ENCODE measurements at places on chromosomes 4 and X.
A peak's percentile ranks its signal among the peaks of the same experiment; 100 is the strongest.

- no peak for DNase-seq
These were observed 31.0 kb downstream of the UNC5C start for GRCh38 chr4:95517576-95518345.

DNA sequence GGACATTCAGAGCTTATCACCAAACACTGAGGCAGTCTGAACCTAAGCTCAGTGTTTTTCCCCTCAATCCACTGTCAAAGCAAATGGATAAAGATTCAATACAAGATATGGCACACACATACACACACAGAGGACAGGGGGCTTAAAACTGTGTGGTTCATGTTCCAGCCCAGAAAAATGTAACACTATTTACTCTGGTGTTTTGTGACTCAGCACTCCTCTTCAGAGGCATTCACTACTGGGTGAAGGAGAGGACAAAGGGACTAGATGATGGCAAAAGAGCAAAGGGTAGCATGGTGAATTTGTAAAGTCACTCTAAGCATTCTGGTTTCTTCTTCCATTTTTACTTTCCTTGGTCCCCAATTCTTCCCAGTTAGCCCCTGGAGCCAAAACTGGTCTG lies 120.3 kb downstream of the ARHGEF9 start:
- DNase-seq: no peak

GRCh38 chrX:130083107-130083490 lies 27.2 kb downstream of the ELF4 start:
- no peak for DNase-seq

GRCh38 chrX:122269243-122269781 lies 914.8 kb upstream of the GRIA3 start:
- DNase-seq: no peak

DNA sequence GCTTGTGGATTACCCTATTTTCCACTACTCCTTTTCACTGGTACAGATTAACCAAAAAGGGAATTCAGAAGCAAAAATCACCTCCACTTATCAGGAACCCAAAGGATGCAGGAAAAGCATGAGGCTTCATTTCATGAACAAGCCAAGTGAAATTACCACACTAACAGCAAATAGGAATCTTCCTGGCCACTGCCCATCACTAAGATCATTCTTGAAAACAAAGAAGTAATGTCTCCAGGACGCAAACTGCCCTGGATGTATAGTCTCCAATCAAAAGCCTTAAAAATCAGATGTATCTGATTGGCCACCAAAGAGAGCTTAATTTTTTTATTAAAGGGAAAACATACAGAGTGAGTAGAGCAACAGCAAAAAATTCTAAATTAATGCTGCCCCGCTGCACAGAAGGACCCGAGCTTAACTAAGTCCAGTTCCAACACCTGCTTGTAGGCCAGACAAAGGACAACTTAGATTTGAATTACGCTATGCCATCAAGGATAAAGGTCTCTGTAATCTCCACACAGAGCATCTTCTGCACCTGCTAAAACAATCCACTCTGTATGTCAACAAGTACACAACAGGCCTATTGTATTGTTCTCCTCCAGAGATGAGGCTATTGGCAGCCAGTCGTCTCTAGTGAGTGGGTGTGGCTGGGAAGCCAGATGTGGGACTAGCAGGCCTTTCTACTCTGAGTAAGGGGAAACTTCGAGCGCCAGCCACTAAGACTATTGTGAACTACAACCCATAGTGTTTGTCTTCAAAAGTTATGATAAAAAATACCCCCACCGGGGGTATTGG lies 12.4 kb downstream of the ZDHHC9 start:
- no peak for DNase-seq

DNA sequence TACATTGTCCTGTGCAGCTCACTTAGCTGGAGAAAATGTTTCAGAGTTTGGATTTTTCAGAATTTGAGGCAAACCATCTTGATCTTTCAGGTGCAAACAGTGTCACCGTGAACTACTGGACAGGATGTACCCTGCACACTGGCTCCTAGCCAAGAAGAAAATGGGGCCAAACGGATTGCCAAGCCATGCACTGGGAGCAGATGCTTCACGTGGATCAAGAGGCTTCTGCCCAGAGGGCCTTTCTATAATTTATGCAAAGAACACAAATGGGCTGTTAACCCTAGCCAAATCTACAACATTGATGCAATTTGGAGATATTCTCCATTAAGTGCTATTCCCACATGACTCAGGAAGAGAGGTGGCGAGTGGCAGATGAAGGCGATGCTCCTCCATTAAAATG lies 46.9 kb upstream of the ATP8A1 start:
- DNase-seq: no peak

DNA sequence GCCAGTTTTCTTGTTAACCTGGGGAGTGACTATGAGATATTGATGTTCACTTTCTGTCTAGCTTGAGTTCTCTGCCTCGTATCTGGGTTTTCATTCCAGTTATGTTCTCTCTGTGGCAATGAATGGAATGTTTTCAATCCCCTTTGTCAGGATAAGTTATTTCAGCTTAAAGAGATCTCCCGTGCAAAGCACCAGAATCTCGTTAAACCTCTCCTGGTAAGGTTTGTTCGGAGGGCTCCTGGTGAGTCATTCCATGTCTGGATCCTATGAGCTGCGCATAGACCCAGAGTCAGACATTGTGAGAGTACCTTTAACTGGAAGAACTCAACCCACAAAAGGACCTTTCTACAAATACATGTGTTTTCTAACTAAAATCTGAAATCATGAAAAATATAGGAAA lies 51.0 kb downstream of the KDR start:
- DNase-seq: no peak

DNA sequence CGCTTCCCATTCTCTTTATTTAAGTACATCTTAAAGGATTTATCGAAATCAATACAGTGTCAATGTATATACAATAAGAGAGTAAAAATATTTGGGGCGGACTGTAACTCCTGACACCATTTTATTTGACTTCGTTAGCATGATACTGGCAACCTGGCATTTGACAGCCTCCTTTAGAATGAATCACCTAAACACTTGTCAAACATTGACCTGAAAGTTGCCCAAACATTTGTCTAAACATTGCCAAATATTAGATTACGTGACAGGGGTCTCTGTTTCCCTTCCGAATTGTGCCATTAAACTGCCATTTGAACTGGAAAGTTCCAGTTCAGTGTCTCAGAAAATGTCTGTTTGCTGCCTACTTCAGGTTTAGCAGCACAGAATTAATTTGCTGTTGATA lies 20.8 kb upstream of the FAM9A start:
- DNase-seq: no peak

- no peak for DNase-seq
These were observed 1.6 kb upstream of the GSX2 start for GRCh38 chr4:54098375-54098774.

- DNase-seq: no peak
These were observed 171.9 kb downstream of the MAD2L1 start for GRCh38 chr4:119894650-119895208.

DNA sequence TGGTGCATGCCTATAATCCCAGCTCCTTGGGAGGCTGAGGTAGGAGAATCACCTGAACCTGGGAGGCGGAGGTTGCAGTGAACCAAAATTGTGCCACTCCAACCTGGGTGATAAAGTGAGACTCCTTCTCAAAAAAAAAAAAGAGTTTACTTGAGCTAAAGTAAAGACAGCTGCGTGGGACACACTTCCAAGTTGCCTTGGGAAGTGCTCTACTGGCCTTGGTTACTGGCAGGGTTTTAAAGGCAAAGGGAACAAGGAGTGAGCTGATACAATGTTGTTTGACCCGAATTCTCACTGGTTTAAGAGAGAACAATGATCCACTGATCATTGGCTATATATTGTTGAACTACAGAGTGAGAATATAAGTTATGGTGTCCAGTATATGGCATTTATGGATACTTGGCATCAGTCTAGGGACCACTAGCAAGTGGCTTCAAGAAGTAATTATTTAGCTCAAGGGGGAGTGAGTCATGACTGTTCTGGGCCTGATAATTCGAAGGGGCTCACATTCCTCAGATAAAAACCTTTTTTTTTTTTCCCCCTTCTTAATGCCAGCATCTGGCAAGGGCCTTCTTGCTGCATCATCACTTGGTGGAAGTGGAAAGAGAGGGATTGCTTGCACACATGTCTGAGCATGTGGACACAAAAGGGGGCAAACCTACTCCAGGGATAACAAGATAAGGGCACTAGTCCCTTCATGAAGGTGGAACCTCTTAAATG lies 32.3 kb downstream of the GRK4 start:
- DNase-seq: no peak

GRCh38 chr4:102500352-102500695 lies 835 bp upstream of the NFKB1 start:
- no peak for DNase-seq

GRCh38 chrX:107734646-107735045 lies 40.9 kb downstream of the TSC22D3 start:
- DNase-seq: no peak

GRCh38 chrX:131845201-131845600 lies 177.9 kb upstream of the STK26 start:
- DNase-seq: no peak

DNA sequence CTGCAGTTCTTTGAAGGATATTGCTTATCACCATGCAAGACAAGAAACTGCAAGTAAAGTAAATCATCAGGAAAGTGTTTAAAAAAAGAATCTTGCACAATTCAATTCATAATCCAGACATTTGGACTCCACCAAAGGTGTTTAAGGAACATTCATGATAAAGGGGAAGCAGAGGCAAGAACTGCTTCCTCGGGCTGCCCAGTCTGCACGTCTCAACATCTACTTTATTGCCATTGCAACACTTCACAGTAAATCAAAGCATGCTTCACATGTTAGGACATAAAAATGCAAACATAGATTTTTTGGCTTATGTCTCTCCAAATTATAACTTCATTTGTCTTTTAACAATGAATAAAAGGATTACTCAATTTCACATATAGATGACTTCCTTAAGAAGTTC lies 42.5 kb downstream of the MID1 start:
- DNase-seq: no peak

- DNase-seq: no peak
These were observed 20.0 kb downstream of the CEP44 start for GRCh38 chr4:174303687-174304086.

- no peak for DNase-seq
These were observed 701.2 kb upstream of the LCORL start for GRCh38 chr4:18722748-18723191.

- no peak for DNase-seq
These were observed 9.4 kb upstream of the RPGR start for GRCh38 chrX:38336538-38337240.

GRCh38 chrX:13774696-13775095 lies 40.1 kb downstream of the OFD1 start:
- no peak for DNase-seq

- DNase-seq: peak; percentile 11
These were observed 6.0 kb downstream of the HMGN5 start for GRCh38 chrX:81195712-81196111.

DNA sequence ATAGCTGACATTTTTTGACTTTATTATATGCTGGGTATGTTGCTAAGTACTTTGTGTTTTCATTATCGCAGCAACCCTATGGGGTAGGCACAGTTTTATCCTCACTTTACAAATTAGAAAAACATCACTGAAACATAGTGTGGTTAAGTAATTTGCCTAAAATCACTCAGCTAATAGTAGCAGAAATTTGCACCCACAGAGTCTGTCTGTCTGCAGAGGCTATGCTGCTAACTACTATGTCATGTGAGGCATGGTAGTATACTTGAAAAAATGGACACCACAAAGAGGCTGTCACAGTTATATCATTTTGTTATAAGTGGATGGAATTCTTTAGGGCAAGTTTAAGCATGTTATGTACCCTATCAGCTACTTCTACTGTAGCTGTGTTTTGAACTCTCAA lies 69.0 kb downstream of the STAG2 start:
- no peak for DNase-seq

- no peak for DNase-seq
These were observed at the start of gene BMP3 for GRCh38 chr4:81030061-81030980. TSS of gene BMP3 (plus strand) at chr4:81030708. CDS start at chr4:81031285, 577 bp downstream.

DNA sequence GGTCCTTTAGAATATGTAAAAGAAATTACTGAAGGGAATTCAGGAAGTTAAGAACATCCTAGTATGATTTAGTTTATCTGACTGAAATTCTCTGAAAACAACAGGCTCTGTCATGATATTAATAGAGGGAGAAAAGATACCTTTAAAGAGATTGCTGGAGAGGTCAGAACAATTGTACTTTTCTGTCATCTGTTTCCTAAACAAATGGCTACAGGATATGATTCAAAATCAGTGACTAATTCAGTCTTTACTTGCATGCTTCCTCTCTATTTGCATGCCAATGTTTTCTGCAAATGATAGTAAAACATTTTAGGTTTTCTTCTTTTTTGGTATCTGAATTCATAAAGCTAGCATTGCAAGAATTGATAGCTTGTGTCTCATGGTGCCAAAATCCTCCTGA lies 616.7 kb upstream of the PCDH7 start:
- DNase-seq: no peak

DNA sequence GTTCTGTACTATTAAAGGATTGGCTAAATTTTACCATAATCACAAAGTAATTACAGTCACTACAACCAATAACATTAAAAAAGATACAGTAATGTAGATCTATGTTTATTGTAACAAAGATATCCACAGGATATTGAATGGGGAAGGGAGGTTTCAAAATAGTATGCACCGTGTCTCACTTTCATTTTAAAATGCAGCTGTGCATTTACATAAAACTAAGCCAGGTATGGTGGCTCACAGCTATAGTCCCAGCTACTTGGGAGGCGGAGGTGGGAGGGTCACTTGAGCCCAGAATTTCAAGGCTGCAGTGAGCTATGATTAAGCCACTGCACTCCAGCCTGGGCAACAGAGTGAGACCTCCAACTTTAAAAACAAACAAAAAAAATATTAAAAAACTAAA lies 8.5 kb downstream of the SRP72 start:
- DNase-seq: no peak

DNA sequence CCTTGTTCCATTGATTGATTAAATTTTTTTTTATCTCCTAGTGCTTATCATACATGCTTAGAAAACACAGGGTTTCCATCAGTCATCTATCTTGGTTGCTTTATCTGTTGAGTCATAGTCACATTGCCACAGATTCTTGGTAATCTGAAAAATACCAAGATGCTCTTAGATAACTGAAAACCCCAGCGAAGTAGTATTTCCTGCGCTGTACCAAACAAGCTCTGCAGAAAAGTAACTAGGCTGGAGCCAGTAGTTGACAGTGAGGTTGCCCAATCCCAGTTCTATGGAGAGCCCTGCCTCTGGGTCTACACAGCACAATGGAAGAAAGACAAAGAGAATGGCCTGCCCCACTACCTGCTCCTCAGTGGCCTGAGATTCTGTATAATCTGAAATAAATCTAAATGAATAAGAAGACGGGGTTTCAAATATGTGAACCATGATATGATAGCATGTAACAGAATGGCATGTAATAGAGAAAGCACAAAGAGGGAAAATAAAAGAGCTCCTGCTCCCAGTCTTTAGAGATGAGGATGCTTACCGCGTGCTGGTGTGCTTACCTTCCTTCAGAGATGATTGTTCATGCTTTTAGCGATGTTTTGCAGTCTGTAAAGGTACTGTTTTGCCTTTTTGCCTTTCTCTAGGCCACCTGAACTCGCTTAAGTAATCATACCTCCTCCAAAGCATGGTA lies 55.3 kb upstream of the RAPGEF2 start:
- DNase-seq: no peak

GRCh38 chrX:8579602-8580001 lies 115.0 kb downstream of the VCX3B start:
- DNase-seq: no peak

GRCh38 chrX:16304751-16305150 lies 137.5 kb downstream of the MAGEB17 start:
- DNase-seq: no peak
